ENCODE measurements at places on chromosomes 2 and 18. TPM values are rescaled to one million over a fixed set of nuclear protein-coding genes. Genes with fewer than 3 reads are reported as not detected.
A peak's percentile ranks its signal among the peaks of the same experiment; 100 is the strongest.

- DNase-seq: no peak
- H3K4me3 ChIP-seq: no peak overlapping the region
- no peaks in the 10 kb centered on the region for H3K4me1 ChIP-seq
- no peak overlapping the region for H3K27ac ChIP-seq
These were observed 9.9 kb downstream of the ALPK2 start for GRCh38 chr18:58618822-58619595.

- no peaks in the 10 kb centered on the region for H3K4me1 ChIP-seq
- no peaks in the 10 kb centered on the region for H3K36me3 ChIP-seq
- DNase-seq: no peak
- H3K4me3 ChIP-seq: no peak overlapping the region
These were observed 124.4 kb upstream of the EPB41L3 start for GRCh38 chr18:5668087-5668715.

GRCh38 chr2:214378455-214379103, 32.3 kb upstream of the VWC2L start:
- H3K27me3 ChIP-seq: peaks cover 2% of the 10 kb centered on the region
- no peak overlapping the region for H3K27ac ChIP-seq
- no peak for DNase-seq
- H3K36me3 ChIP-seq: no peaks in the 10 kb centered on the region

DNA sequence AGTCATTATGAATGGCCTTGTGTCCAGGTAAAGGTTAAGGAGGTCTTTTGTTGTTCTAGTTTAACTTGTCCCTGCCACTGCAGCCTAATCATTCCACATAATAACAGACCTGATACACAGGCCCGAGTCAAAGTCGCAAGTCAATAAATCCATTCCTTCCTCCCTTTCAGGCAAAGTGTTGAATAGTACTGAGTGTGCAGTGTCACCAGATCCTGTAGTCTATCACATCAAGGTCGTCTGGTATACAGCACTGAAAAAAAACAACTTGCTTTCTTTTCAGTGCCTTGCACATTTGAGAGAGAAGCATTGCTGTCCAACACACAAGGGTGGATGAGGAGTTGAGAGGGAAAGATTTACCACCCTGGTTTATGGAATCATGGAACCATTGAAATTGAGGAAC, 606.2 kb downstream of the BCL11A start:
- no peaks in the 10 kb centered on the region for H3K4me1 ChIP-seq
- no peak overlapping the region for H3K27ac ChIP-seq
- H3K27me3 ChIP-seq: peaks cover 3% of the 10 kb centered on the region
- no peaks in the 10 kb centered on the region for H3K36me3 ChIP-seq
- DNase-seq: no peak

- no peak overlapping the region for H3K27ac ChIP-seq
- no peak overlapping the region for H3K4me3 ChIP-seq
- no peaks in the 10 kb centered on the region for H3K36me3 ChIP-seq
- no peak for DNase-seq
- H3K4me1 ChIP-seq: no peaks in the 10 kb centered on the region
- no peaks in the 10 kb centered on the region for H3K27me3 ChIP-seq
These were observed 357.1 kb downstream of the SOCS6 start for GRCh38 chr18:70645971-70646370.

GRCh38 chr2:42922790-42923579, 130.6 kb upstream of the HAAO start:
- H3K36me3 ChIP-seq: no peaks in the 10 kb centered on the region
- no peak for DNase-seq
- peaks cover 43% of the 10 kb centered on the region for H3K4me1 ChIP-seq
- H3K27me3 ChIP-seq: peaks cover 11% of the 10 kb centered on the region
- H3K4me3 ChIP-seq: peak overlapping the region; percentile 22

DNA sequence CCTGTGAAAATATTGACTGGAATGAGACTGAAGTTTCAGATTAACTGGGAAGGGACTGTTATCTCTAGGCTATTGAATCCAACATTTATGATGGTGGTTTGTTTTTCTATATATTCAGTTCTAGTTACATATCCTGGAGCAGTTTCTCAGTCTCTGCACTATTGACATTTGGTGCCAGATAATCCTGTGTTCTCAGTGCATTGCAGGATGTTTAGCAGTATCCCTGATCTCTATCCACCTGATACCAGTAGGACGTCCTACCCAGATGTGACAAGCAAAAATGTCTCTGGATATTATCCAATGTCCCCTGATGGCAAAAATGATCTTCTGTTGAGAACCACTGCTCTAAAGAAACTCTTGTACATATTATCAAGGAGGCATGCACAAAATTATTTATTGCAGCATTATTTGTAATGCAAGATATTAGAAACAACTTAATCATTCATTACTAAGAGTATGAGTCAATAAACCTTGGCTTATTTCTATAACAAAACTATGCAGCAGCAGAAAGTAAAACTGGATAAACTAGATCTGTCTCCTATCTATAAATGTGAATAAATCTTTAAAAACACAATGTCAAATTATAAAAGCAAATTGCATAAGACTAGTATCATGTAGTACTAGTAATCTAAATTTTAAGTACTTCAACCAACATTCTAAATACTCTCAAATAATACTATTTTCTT, 369.3 kb upstream of the RND3 start:
- no peak overlapping the region for H3K27ac ChIP-seq
- H3K36me3 ChIP-seq: no peaks in the 10 kb centered on the region
- peaks cover 2% of the 10 kb centered on the region for H3K27me3 ChIP-seq

DNA sequence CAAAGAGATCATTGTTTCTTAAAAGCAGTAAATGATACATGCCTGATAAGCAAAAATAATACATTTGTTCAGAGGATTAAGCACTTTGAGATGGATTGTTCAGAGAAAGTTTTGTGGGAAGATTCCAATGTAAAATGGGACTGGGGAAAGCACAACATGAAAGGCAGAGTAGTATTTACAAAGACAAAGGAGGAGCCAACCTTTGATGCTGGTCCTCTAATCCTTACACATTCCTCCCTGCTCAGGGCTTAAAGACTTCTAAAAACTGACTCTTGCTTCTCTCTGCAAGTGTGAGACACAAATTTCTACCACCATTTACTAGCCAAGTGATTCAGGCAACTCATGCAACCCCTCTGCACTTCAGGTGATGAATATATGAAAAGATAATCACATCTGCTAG, 47.2 kb upstream of the REG3G start:
- no peaks in the 10 kb centered on the region for H3K4me1 ChIP-seq
- no peak overlapping the region for H3K27ac ChIP-seq
- peaks cover 2% of the 10 kb centered on the region for H3K27me3 ChIP-seq
- no peak for DNase-seq
- no peaks in the 10 kb centered on the region for H3K36me3 ChIP-seq

DNA sequence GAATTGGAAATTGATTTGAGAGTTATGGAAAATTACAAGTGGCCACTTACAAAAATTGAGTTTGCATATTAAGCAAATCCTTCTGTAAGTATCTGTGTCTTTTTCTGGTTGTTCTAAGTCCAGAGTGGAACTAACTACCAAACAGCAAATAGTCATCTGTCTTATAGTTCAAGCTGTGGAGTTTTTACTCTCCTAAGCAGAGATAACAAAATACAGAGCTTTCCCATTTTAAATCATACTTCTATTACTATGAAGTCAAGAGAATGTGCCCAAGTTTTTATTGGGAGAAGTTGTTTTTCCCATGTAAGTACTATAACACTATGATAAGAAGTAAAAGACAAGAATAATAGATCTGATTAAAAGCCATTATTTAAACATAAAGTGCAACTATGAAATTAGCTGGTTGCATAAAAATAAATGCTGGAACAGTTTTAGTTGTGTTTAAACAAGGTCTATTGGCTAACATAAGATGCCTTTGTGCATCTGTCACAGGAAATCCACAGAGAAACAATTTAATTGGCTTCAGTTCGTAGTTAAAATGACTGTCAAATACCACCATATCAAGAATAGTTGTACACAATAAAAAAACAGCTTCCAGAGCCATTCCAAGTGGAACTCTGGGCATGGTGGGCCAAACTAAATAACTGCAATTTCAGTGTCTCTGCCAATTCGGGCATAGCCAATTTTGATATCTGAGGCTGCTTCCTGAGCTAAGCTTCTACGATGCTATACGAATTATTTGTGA, 1467.4 kb upstream of the NXPH2 start:
- DNase-seq: no peak
- no peak overlapping the region for H3K4me3 ChIP-seq
- H3K4me1 ChIP-seq: no peaks in the 10 kb centered on the region
- H3K27ac ChIP-seq: no peak overlapping the region

DNA sequence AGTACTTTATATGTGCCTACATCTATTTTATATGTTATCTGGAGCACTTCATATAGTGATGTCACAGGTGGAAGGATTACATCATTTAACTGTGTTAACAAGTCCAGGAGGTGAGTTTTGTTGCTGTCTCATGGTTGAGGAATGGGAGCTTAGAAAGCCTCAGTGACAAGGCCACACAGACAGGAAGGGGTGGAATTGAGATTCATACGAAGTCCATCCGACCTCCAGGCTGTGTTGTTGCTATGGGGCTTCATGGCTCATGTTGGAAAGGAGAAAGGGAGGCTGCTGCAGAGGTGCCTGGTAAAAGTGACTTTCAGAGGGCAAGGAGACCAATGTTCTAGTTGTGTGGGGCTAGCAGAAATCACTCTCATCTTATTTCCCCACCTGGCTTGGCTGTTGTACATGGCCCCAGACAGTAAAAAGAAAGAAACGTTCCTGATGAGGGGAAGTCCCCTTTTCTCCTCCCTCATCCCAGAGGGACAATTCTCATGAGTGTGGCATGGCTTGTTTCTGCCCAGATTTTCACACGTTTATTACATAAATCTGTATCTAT, 31.0 kb upstream of the GREB1 start:
- no peak overlapping the region for H3K27ac ChIP-seq
- peaks cover 27% of the 10 kb centered on the region for H3K4me1 ChIP-seq
- H3K4me3 ChIP-seq: no peak overlapping the region

DNA sequence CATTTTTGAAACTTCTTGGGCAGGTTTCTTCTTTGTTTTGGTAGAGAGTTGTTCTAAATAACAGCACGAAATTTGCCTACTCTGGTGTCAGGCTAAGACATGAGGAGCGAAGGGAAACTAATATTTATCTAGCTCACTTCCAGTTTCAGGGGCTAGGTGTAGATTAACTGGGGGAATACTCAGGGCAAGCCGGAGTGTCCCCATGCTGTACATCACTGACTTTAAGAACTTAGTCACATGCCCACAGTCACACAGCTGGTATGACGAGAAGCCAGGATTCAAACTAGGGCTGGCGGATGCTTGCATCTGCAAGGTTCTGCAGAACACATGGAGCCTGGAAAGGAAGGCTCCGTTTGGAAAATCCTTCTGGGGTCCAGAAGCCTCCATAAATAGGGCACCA, 133.3 kb downstream of the ALPK2 start:
- peaks cover 1% of the 10 kb centered on the region for H3K27me3 ChIP-seq
- no peak for DNase-seq
- H3K4me1 ChIP-seq: peaks cover 22% of the 10 kb centered on the region
- peaks cover 4% of the 10 kb centered on the region for H3K36me3 ChIP-seq
- no peak overlapping the region for H3K27ac ChIP-seq

- H3K36me3 ChIP-seq: peaks cover 34% of the 10 kb centered on the region
- H3K4me1 ChIP-seq: no peaks in the 10 kb centered on the region
- H3K4me3 ChIP-seq: no peak overlapping the region
- DNase-seq: no peak
- H3K27ac ChIP-seq: no peak overlapping the region
These were observed 108.8 kb downstream of the FAM117B start for GRCh38 chr2:202743613-202744012.

DNA sequence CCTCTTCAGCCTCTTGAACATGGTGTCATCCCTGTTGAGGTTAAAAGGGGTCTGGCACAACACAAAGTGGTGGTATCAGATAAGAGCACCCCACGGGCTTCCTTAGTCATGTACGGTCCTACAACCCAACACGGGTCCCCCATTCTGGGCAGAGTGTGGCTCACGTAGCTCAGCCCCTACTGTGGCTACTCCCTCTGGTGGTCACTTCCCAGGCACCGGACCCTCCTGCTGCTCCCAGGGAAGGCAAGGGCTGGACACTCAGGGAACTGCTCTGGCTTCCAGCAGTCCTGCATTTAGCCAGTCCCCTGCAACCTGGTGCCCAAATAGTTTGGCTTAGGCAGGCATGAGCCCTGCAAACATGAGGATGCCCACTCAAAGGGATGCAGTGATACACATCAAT, 58.6 kb downstream of the GALNT14 start:
- no peaks in the 10 kb centered on the region for H3K27me3 ChIP-seq
- H3K36me3 ChIP-seq: peaks cover 5% of the 10 kb centered on the region
- H3K4me1 ChIP-seq: peaks cover 15% of the 10 kb centered on the region
- H3K4me3 ChIP-seq: no peak overlapping the region
- peak; percentile 61 for DNase-seq

DNA sequence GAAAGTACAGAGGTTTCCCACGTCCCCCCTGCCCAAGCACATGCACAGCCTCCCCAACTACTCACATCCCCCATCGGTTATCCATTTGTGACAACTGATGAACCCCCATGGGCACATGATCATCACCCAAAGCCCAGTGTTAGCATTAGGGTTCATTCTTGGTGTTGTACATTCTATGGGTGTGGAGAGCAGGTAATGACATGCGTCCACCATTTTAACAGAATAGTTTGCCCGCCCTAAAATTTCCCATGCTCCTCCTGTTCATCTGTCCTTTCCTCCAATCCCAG, 74.3 kb downstream of the LONRF2 start:
- H3K4me1 ChIP-seq: peaks cover 15% of the 10 kb centered on the region
- no peak overlapping the region for H3K4me3 ChIP-seq
- H3K36me3 ChIP-seq: no peaks in the 10 kb centered on the region
- no peak for DNase-seq
- H3K27me3 ChIP-seq: peaks cover 5% of the 10 kb centered on the region
- no peak overlapping the region for H3K27ac ChIP-seq

GRCh38 chr2:102262216-102263129, 48.9 kb upstream of the IL1RL1 start:
- no peaks in the 10 kb centered on the region for H3K27me3 ChIP-seq
- H3K27ac ChIP-seq: no peak overlapping the region
- DNase-seq: no peak

DNA sequence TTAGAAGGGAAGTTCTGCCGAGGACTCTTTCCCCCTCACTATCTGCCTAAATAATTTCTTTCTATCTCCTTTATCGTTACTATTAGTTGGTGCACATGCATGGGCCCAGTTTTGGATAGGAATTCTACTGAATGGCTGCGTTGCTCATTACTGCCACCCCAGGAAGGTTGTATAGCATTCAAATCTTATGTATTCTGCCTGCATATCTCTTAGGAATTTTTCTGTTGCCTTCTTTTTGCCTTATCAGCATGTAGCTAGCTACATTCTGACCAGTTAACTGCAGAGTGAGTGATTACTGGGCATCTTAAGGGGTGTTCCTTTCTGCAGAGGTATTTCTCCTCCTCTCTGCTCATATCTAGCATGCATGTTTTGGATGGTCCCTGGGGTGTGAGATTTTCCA, 239.6 kb downstream of the TDRD15 start:
- H3K27ac ChIP-seq: no peak overlapping the region
- no peaks in the 10 kb centered on the region for H3K4me1 ChIP-seq
- no peaks in the 10 kb centered on the region for H3K36me3 ChIP-seq
- no peak for DNase-seq
- no peak overlapping the region for H3K4me3 ChIP-seq

- H3K27ac ChIP-seq: no peak overlapping the region
- no peaks in the 10 kb centered on the region for H3K27me3 ChIP-seq
- no peak for DNase-seq
- peaks cover 13% of the 10 kb centered on the region for H3K4me1 ChIP-seq
- no peak overlapping the region for H3K4me3 ChIP-seq
These were observed 56.2 kb upstream of the ATP8B1 start for GRCh38 chr18:57859314-57859713.

The POU3F3 gene
- total RNA-seq: 0.54 TPM

The ANTXR1 gene
- total RNA-seq: 26.7 TPM

The FOXD4L1 gene
- total RNA-seq: 0.44 TPM

The ANKRD30B gene
- total RNA-seq: not detected

The C2orf15 gene
- total RNA-seq: 0.34 TPM

The APCDD1 gene
- total RNA-seq: 171 TPM

The UGT1A10 gene
- not detected for total RNA-seq

Measured in glutamatergic neuron (in vitro differentiated cells).